ENCODE measurements at places on chromosomes 6 and 20.

GRCh38 chr6:125392682-125393081, 90.9 kb upstream of the HDDC2 start:
- DNase-seq, result no peak

DNA sequence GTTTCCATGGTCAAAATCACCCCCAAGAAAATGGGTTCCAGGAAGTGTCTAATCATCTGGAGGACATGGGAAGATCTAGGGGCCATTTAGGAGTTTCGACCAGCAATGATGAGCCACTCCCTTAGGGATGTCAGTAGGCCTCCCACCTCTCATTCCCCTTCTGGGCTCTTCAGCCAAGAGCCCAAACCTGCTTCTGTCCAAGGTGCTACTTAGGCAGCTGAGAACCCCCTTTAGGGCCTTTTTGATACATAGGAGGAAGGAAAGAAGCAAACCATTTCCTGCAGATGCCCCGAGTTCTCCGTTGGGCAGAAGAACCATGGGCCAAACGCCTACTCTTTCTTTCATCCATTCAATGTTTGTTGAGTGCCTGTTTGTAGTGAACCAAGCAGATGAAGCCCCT, 141.4 kb upstream of the RIN2 start:
- DNase-seq, result no peak

DNA sequence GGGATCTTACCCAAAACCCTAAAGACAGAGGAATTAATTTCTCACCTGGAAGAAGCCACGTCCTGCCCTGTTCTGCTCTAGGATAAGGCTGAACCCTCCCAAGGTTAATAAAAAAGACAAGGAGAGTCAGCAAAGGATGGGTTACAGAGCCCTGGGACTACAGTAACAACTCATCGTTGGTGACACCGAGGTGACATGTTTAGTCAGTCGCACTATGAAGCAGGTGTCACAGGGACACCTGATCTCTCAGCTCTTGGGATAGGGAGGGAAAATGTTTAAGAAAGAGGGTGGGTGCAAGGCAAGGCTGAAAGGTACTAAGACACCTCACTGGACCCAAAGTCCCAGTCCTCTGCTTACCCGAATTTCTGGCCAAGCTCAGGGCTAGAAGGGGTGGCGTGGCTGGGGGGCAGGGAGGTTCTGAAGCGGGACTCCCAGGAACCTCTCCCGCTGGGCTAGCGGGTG, 562 bp downstream of the MOCS1 start:
- DNase-seq, result no peak

GRCh38 chr20:45833030-45833882, at the start of gene SNX21:
TSS of gene SNX21 (plus strand) at chr20:45833799. CDS start at chr20:45833920, 121 bp downstream.
- no peak for DNase-seq

GRCh38 chr6:153090241-153090930, 40.7 kb downstream of the RGS17 start:
- no peak for DNase-seq

DNA sequence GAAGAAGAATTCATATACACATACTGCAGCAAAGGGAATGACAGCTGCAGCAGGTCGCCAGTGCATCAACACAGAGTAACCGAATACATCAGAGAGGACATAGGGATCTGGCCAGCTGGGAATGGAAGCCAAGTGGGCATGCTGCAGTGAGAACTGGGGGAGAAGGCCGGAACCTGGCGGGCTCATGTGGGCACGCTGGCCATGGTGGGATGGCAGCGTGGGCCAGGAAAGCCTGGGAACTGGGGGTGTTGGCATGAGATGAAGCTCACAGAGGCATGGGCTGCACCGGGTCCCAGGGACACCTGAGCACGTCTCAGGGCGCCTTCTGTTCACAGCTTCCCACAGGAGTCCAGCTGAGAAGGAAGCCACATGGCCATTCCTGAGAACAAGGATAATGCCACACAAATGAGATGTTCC, 139.5 kb upstream of the AGPAT4 start:
- DNase-seq, result no peak

- DNase-seq, result no peak
These were observed 132.8 kb downstream of the FNDC1 start for GRCh38 chr6:159301810-159302593.

DNA sequence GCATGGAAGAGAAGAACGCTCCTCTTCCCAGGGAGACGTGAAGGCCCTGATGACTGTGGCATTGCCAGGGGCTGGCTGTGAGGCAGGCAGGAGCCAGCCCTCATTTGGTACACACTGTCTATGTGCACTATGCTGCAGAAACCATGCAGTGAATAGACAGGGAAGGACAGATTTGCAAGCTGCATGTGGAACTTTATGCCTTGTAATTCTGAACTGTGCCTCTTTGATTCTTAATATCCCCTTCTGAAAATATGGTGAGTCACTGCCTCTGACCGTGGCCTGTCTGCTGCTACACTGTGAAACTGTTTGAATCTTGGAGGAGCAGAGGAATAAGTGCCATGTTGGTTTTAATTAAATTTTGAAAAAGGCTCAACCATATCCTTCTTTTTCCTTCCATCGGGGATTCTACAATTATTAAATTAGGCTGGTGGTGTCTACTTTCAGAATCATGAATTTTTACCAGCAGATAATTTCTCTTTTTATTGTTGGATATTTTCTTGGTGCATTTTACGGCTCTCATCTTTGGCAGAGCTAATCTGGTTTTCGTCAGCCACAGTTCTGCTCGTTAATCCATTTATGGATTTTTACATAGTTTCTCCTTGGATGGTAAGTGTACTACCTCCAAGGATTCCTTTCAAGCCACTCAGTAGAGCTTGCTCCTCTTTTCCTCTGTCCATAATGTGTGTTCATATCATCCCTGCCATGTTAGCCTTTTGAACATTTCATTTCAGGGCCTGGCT, 301.0 kb upstream of the SLC35B3 start:
- DNase-seq, result no peak

GRCh38 chr20:9916761-9917160, 77.9 kb upstream of the PAK5 start:
- DNase-seq, result no peak

DNA sequence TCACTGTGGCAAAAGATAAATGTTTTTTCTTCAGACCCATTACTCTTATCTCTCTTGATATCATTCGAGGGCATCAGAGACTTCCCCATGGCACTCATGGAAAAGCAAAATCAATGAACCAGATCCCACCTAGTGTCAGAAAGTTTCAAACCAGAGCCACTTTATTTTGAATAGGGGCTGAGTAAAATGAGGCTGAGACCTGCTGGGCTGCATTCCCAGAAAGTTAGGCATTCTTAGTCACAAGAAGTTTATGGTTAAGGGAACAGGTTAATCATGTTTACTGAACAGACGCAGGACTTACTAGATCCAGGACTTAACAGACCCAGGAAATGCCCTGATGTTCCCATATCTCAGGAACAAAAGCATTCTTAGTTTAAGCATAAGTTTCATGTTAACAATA, 369.9 kb downstream of the BTBD3 start:
- DNase-seq, result no peak

DNA sequence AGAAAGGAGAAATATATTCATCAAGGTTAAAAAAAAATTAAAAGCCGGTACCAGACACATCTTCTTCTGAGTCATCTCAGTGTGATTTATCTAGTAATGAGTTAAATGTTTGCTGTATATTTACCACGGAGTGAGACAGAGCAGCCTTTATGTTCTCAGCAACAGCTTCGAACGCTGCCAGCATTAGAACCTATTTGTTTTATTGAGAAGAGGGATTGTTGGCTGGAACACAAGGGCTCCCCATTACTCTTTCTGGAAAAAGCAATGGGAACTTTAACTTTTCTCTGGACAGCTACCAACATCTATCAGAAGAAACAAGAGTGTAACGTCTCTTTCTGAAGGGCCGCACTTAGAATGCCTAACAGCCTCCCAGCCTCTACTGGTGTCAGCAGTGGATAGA, 105.3 kb upstream of the TAB2 start:
- no peak for DNase-seq

DNA sequence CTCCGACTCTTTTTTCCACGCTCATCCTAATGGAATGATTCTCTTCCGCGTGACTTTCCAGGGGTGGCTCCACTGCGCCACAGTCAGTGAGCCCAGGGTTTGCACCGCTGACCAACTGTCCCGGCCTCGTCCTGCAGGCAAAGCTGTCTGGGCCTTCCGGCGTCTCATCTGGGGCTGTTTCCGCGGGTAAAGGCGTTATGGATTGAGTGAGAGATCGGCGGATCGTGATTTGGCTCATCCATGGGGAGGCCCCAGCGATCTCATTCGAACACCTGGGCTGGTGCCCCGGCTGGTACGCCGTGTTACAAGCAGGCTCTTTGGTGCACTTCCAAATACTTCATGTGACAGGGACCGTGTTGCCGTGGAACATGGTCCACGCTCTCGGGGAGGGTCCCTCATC, 47.8 kb downstream of the KCNQ2 start:
- DNase-seq, result no peak

DNA sequence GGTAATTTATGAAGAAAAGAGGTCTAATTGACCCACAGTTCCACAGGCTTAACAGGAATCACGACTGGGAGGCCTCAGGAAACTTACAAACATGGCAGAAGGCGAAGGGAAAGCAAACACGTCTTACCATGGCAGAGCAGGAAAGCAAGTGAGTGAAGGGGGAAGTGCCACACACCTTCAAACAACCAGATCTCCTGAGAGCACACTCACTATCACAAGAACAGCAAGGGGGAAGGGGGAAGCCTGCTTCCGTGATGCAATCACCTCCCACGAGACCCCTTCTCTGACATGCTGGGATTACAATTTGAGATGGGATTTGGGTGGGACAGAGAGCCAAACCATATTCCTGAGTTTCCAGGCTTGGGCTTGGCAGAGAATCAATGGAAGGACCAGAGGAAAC, 124.1 kb upstream of the RAB32 start:
- DNase-seq, result no peak

DNA sequence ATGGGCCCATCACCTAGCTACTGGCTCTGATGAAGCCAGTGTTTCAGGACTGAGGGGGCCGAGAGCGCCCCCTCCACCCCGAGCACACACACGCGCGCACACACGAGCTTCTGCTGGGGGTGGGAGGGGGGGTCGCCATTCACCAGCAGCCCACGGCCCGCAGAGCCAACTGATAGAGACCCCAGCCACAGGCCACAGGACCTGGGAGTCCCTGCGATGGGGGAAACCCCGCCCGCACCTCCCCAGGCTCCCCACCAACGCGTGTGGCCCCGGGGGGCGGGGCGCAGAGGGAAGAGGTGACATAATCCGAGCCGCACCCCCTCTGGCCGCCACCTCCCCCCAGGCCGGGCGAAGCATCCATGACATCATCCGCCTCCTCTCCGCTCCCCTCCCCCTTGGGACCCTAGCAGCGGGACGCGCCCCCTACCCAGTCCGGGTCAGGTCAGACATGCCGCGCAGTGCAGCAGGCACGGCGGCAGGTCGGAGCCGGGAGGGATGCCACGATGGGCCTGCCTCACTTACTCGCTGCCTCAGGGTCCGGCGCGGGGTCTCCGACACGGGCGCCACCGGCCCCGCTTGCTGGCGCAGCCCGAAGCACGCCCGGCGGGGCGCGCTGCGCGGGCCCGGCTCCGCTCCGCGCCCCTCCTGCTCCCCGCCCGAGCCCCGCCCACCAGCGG, at the start of gene LZTS3:
Gene LZTS3 (minus strand): TSS at position 617 of the 677 bp plus-strand sequence. CDS start 6,386 bp downstream, outside the sequence.
- DNase-seq, result peak; percentile 54

GRCh38 chr20:47354714-47355488, 1.6 kb downstream of the ZMYND8 start:
- DNase-seq, result no peak
